ENCODE measurements at places on chromosomes 3 and 15.

DNA sequence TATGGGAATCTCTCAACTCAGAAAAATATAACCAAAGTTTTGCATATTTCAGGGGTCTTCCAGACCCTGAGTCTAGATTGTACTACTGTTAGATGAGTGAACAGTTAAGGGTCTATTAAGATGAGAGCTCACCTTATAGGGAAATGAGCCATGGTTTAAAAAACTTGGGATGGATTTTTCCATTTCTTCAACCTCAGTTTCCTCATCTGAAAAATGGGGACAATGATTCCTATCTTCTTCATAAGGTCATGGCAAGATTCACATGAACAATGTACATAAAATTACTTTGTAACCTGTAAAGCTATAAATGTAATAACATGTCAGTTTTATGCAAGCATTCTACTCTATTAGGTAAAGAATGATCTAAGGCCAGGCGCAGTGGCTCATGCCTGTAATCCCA is 28.7 kb downstream of the NPTN start:
- DNase-seq: no peak

GRCh38 chr3:154040283-154040682 is 80.9 kb upstream of the ARHGEF26 start:
- DNase-seq: no peak

DNA sequence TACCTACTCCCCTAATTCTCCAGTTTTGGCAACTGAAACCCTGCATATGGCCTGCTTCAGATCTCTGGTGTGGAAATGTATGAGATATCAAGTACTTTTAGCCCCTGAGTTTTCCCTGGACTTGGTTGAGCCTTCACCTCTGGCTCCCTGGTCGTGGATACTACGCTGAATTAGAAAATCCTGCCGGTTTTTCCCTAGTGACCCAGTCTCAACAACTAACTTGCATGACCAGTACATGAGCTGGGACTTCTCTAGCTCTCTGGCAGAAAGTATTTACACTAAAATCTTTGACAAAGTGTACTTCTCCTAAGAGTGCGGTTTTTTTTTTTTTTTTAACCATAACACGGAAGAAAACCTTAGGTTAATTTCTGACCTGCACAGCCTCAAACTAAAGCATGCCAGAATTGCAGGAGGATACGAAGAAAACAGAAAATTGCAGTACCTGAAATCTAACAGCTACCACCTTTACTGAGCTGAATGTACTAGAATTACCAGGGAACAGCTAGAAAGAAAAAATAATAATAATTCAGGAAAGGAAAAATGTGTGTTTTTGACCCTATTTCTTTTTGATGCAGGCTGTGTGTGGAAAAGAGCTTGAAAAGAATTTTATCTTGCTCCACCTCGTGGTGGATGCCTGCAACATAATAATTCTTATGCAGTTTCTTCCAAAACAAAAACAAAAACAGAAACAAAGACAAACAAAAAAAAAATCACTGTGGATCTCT is 165.6 kb downstream of the GMNC start:
- peak; percentile 62 for DNase-seq

DNA sequence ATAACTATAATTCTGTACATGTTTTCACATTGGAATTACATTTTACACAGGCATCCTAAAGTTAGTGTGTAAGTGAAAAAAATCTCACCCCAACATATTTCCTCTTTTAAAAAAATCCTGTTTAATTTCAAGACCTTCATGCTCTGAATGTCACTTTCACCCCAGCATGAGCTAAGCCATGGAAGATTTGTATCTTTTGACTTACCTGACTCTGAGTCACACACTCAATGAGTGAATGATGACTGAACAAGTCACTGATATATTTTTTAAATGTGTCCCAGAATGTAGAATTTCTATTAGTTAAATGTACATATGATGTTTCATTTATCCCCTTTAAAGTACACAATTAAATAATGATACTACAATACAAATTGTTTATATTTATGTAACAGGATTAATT is 199.9 kb upstream of the RBMS3 start:
- DNase-seq: no peak

DNA sequence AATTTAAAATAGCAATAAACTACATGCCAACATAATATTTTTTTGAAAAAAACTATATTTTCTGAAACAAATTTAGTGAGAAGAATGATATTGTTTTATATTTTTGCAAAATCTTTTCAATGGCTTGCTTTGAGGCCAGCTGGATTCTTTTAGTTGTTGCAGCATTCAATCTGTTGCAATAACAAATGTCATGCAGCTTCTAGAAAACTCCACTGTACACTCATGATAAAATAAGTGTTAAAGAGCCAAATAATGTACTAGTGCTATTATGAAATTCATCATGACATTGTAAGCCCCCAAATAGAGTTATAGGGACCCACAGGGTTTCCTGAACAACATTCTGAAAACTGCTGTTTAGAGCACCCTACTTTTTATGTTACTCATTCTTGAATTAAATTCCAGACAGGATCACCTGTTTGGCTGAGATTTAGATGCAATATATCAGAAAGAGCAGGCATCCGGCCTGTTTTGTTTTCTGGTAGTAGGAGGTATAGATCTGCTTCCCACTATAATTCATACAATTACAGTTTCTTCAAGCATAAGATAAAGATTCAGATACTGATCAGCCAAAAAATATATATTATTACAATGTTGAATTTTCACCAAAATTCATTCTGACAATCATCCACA is 703.0 kb upstream of the ZNF385D start:
- no peak for DNase-seq

Data from tongue (tissue), 3 donors.